CD4-positive, alpha-beta T cell treated with Interferon gamma for 1 hour (primary cell): ENCODE measurements at places on chromosomes 7 and 10.

DNA sequence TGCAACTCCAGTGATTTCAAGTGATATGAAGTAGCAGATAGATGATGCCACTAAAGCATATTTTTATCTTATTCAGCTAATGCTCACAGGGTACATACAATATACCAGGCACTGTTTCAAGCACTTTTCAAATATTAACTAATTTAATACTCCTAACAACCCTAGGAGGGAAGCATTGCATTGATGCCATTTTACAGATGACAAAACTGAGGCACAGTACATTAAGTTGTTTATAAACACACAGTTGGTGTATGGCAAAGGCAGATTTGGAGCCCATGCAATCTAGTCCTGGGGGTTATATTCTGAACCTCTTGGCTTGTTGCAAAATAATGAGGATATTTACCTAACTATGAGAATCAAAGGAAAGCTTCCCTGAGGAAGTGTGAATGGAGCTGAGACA lies 371.0 kb downstream of the SFMBT2 start:
- DNase-seq = no peak

DNA sequence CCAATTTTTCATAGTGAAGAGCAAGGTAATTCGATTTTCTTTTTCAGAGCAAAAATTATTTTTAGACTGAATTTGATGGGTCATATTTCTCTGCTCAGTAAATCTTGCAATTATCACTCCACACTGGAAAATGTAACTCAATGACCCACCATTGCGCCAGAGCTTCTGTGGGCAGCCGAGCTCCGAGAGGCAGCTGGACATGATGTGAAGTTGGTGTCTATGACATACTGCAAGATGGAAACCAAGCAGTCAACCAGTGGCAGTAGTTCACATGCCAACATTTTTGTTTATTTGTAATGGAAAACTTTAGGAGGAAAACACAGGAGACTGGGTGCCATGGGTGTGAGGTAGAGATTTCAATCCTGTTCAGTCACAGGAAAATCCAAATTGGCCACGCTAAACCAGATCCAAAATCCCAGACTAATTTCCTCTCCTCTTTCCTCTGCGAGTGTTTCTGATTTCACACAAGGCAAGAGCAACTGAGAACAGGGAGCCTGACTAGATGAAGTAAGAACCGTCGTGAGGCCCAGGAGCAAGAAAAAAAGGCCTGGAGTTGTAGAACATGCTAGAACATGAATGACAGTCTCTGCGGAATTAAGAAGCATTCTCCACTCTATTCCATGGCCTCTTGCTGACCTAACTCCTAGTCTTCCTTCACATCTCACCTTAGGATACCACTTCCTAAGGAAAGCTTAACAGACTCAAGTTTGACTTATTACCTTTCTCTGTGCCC lies 39.3 kb downstream of the CALD1 start:
- DNase-seq = no peak

DNA sequence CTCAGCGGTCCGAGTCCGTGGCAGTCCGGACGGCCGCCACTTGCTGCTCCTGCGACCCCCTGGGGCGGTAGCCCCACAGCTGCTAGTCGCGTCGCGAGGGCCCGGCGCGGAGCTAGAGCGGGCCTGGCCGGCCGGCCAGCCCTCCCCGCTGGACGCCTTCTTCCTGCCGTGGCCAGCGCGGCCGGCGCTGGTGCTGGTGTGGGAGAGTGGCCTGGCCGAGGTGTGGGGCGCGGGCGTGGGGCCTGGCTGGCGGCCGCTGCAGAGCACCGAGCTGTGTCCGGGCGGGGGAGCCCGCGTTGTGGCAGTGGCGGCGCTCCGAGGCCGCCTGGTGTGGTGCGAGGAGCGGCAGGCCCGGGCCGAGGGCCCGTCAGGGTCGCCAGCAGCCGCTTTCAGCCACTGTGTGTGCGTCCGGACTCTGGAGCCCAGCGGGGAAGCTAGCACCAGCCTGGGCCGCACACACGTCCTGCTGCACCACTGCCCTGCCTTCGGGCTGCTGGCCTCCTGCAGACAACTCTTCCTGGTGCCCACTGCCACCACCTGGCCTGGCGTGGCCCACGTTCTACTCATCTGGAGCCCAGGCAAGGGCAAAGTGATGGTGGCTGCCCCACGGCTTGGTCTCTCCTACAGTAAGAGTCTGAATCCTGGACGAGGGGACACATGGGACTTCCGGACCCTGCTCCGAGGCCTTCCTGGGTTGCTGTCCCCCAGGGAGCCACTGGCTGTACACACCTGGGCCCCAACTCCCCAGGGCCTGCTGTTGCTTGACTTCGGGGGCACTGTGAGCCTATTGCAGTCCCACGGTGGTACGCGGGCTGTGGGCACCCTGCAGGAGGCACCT lies 631 bp downstream of the HPS6 start:
- DNase-seq = no peak

DNA sequence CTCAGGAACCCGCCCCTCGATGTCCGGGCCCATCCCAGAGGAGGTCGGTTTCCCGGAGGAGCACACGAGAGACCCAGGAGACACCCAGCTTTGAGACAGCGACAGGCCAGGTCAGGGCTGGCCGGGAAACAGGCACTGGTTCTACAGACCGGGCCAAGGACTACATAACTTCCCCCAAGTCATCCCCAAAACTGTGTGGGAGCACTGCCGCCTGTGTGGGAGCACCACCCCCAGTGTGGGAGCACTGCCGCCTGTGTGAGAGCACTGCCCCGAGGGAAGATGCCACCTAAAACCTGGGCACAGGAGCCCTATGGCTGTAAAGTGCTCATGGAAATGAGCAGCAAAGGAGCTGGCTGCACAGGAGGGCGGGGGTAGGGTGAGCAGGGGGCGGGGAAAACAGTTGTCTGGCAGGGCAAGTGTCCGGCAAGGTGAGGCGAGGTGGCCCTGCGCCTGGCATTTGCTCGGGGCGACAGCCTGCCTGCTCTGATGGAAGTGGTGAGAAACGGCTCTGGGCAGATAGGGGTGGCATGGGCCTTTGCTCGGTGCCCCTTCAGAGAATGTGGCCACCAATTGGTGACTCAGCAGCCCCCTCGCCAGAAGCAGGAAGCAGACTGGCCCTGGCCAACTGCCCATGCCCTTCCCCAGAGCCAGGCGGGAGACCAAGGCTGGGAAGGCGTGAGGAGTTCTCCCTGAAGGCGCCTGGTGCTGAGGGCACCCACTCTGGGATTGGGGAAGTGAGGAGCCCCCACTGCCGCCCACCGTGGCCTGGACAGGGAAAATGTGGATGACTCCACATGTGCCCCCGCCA lies 26.2 kb downstream of the PAPOLB start:
- DNase-seq = no peak

DNA sequence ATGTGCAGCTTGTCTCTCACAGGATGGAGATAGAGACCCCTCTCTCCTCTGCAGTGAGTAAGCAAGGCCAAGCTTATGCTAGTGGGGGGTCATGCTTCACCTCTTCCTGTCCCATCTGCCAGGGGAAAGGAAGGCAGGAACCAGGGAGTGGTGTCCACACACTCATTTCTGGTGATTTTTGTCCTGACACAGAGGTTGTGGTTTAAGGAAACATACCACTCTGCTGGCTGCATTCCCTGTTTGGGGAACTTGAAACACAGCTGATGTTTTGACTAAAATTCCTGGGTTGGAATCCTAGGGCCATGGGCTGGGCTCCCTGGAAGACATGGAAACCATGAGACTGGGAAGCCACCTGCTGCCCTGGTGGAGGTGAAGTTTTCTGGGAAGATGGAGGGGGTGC lies 21.4 kb downstream of the C10orf120 start:
- no peak for DNase-seq
